ENCODE measurements at places on chromosomes 16 and 17. TPM values are rescaled to one million over a fixed set of nuclear protein-coding genes. Genes with fewer than 3 reads are reported as not detected.

MYH11 gene
- 0.05 TPM for total RNA-seq

TVP23A gene
- total RNA-seq, result not detected

- peaks cover 21% of the 10 kb centered on the region for H3K4me1 ChIP-seq
- no peak overlapping the region for H3K4me3 ChIP-seq
- H3K27ac ChIP-seq, result no peak overlapping the region
These were observed 1.7 kb upstream of the GJD3 start for GRCh38 chr17:40366076-40366860.

DNA sequence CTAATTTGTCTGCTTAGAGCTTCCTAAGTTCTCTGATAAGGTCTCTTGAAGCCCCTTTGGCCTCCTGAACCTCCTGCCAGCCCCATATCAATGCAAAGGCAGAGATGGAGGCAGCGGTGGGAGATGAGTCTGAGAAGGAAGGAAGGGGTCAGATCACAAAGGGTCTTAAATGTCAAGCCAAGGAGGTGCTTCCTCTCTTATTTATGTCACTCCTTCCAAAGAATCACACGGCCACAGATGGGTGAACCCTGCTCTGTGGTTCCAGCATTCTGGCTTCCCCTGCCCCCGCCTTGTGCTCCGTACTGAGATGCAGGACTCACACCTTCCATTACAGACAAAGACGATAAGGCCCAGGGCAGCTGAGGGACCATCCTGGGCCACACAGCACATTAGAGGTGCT is 96.3 kb downstream of the GSG1L start:
- H3K36me3 ChIP-seq, result no peaks in the 10 kb centered on the region
- H3K27ac ChIP-seq, result no peak overlapping the region
- no peak overlapping the region for H3K4me3 ChIP-seq
- DNase-seq, result no peak
- peaks cover 47% of the 10 kb centered on the region for H3K27me3 ChIP-seq

GRCh38 chr17:45857977-45858708 is 13.5 kb downstream of the SPPL2C start:
- H3K27ac ChIP-seq, result no peak overlapping the region
- peak; percentile 60 for DNase-seq
- no peaks in the 10 kb centered on the region for H3K4me1 ChIP-seq
- H3K4me3 ChIP-seq, result no peak overlapping the region
- H3K27me3 ChIP-seq, result peaks cover 88% of the 10 kb centered on the region

- DNase-seq, result peak; percentile 97
- H3K4me1 ChIP-seq, result peaks cover 59% of the 10 kb centered on the region
- peak overlapping the region; percentile 71 for H3K27ac ChIP-seq
- peak overlapping the region; percentile 38 for H3K4me3 ChIP-seq
- peaks cover 67% of the 10 kb centered on the region for H3K36me3 ChIP-seq
These were observed 3.4 kb upstream of the PRSS8 start for GRCh38 chr16:31138621-31139578.

DNA sequence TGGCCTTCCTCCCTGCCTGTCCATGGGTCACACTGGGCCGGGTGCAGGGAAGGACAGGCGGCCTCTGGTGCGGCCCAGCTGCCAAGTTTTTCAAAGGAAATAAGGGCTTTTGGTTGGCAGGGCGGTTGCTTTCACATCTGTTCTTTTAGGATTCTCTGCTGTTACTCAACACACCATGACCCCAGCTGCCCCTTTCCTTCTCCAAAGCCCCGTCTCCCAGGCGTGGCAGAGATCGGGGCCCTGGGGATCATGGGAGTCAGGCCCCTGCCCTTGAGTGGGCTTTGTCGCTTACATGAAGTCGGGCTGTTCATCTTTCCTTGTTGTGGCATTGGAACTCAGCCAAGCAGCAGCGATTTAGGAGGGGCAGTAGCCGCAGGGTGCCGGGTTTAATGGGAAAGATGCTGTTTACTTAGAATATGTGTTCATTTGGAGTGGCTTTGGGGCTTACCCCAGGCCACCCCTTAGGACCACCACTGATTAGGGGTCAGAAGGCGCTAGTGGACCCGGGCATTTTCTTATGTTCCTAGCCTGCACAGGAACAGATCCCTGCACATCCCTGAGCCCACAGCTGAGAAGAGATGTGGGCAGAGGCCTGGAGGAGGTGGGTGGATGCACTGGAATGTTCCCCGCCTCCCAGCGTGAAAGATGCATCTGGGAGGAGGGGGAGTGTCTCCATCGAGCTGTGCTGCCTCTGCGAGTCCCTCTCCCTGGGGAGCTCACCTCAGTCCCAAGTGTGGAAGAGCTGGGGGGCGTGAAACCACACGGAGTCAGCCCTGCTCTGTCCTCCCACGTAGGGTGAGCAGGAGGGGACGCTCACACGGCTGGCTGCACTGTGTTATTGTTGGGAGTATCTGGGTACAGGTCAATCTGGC is 6.8 kb upstream of the ADCY7 start:
- H3K4me3 ChIP-seq, result no peak overlapping the region
- H3K4me1 ChIP-seq, result peaks cover 10% of the 10 kb centered on the region
- H3K36me3 ChIP-seq, result no peaks in the 10 kb centered on the region
- DNase-seq, result no peak

DNA sequence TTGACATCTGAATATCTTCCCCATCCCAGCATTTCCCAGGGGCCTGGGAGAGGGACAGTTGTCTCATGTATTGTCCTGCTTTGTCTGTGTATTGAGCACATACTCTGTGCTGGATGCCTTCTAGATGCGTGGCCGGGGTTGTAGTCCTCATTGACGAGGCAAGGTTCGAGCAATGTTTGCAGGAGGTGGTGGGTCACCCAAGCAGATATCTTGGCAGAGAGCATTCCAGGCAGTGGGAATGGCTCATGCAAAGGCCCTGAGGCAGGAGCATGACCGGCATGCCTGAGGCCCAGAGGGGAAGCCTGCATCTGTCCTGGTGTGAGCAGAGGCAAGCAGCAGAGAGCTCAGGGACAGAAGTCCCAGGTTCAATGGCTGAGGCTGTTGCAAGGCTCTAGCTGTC is 17.5 kb downstream of the KRT33A start:
- H3K4me1 ChIP-seq, result peaks cover 7% of the 10 kb centered on the region
- H3K27ac ChIP-seq, result no peak overlapping the region
- no peak overlapping the region for H3K4me3 ChIP-seq
- no peaks in the 10 kb centered on the region for H3K36me3 ChIP-seq

DNA sequence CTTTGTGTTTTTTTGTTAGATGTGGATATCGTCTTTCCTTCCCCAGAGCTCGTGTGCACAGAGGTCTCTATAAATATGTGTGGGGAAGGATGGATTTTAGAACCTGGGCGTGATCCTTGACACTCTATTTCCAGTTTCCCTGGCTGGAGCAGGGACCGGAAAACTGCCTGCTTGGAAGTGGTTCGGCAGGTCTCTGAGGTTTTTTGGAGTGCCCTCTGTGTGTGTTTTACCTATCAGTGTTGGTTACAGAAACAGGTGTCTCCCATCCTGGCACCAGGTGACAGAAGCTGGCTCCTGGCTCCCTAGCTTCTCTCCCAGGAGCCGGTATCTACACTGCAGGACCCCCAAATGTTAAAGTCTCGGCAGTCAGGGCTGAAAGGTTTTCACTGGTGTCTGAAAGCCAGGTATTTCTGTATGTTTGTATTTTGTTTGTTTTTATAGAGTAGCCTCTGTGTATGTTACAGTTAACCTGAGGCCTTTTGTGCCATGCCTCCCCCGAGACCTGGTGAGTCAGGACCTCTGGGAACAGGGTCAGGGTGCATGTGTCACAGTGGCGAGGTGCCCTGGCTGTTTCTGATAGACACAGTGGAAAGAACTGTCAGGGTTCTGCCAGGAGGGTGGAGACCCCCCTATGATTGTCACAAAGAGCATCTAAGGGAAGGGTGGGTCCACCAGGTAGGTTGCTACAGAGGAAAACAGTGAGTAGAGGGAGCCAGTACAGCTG is 31.3 kb downstream of the ZC3H18 start:
- DNase-seq, result no peak
- no peak overlapping the region for H3K4me3 ChIP-seq
- no peak overlapping the region for H3K27ac ChIP-seq
- peaks cover 33% of the 10 kb centered on the region for H3K36me3 ChIP-seq
- no peaks in the 10 kb centered on the region for H3K27me3 ChIP-seq

- H3K27me3 ChIP-seq, result peaks cover 86% of the 10 kb centered on the region
- H3K36me3 ChIP-seq, result no peaks in the 10 kb centered on the region
- no peaks in the 10 kb centered on the region for H3K4me1 ChIP-seq
These were observed 56.3 kb downstream of the ABCC12 start for GRCh38 chr16:48099455-48099854.

DNA sequence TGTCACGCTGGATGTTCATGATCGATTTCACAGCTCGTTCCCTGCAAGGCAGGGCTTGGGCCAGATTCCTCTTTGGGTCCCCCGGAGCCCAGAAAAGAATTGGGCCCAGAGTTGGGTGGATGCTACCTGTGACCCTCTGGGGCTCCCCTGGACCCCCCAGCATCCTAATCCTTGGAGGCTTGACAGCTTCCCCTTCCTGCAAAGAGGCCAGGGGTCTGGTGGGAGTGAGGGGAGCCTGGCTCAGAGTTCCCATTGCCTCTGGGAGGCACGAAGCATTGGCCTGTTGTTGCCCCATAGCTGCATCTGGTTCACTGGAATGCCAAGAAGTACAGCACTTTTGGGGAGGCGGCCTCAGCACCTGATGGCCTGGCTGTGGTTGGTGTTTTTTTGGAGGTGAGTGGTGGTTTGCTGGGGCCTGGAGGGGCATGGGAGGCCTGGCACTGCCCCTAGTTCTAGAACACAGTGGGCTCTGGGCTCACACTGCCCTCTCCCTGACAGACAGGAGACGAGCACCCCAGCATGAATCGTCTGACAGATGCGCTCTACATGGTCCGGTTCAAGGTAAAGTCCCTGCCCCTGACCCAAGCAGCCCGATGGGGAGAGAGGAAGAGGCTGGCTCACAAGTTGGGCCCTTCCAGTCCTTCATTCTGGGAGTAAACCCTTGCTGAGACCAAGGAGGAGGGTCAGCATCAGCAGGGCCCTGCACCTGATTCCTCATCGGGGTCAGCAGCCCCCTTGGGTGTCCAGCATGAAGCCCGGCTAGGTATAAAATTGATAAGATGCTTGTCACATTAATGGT is 7.2 kb downstream of the CA7 start:
- DNase-seq, result no peak
- H3K36me3 ChIP-seq, result no peaks in the 10 kb centered on the region
- H3K4me3 ChIP-seq, result no peak overlapping the region
- peaks cover 83% of the 10 kb centered on the region for H3K27me3 ChIP-seq
- no peaks in the 10 kb centered on the region for H3K4me1 ChIP-seq

DNA sequence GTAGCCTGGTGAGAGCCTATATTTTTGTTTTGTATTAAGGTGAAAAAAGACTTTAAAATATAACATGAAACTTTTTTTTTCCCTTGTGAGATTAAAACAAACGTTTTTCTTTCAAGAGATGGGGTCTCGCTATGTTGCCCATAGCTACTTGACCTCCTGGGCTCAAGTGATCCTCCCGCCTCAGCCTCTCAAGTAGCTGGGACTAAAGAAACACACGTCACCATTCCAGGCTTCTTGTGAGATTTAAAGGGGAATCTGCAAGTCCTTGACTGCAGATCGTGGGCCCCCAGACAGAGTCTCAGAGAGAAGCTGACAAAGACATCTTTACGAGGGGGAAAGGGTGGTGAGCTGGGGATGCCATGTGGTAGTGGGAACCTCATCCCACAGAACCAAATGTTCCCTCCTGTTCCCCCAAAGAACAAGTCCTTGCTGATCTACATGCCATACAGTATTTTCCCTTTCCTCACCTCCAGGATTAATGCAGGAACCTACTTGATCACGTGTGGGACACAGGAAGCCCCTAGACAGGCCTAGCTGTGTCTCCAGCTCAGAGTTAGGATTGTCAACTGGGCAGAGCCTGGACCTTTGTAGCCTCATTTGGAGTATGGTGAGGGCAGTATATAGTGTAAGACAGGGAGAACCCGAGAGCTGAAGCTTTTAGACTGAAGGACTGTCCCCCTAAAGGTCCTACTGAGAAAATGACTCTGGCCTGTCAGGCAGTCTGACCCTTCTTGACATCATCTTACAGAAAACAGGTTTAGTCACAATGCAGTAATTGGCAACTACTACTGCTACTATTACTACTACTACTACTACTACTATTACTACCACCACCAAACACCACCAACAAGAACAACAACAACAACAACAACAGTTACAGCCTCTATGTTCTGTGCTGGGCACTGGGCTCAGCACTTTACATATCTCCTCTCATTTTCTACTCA is 4.1 kb downstream of the MAP3K14 start:
- DNase-seq, result no peak
- H3K4me1 ChIP-seq, result peaks cover 86% of the 10 kb centered on the region
- peak overlapping the region; percentile 88 for H3K4me3 ChIP-seq

- no peak overlapping the region for H3K27ac ChIP-seq
- H3K27me3 ChIP-seq, result peaks cover 32% of the 10 kb centered on the region
- peaks cover 4% of the 10 kb centered on the region for H3K36me3 ChIP-seq
- H3K4me1 ChIP-seq, result peaks cover 11% of the 10 kb centered on the region
These were observed 18.7 kb downstream of the UTS2R start for GRCh38 chr17:82390015-82390859.

- H3K27ac ChIP-seq, result peak overlapping the region; percentile 68
- H3K36me3 ChIP-seq, result peaks cover 36% of the 10 kb centered on the region
- peaks cover 20% of the 10 kb centered on the region for H3K4me1 ChIP-seq
- no peaks in the 10 kb centered on the region for H3K27me3 ChIP-seq
- H3K4me3 ChIP-seq, result peak overlapping the region; percentile 86
These were observed 498 bp downstream of the LRRC37B start for GRCh38 chr17:32007463-32008298.

DNA sequence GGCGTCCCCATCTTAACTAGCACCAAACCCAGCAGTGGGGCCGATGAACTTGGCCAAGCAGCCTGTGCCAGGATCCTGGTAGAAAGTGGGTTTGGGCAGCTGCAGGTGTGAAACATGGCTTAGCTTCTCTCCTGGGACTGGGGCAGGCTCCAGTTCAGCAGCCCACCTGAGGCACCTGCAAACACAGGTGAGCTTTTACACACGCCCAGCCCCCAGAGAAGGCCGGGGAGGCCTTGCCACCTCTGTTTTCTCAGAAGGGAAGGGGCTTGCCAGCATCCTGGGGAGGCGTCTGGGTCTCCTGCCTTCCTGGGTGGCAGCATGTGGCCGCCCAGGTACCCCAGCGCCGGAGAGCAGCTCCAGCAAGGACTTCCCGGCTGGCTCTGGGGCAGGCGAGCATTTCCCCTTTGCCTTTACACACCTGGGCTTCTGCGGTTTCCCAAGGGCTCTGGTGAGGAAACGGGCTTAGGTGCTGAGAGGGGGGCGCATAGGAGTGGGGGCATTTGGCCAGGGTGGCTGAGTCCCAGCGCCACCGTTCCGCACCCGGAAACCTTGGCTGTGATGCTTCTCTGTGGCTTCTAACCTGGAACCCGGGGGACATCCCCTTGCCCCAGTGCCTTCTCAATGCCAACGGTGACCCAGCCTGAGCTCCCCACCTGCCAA is 81.6 kb upstream of the CBX4 start:
- no peak overlapping the region for H3K4me3 ChIP-seq
- peaks cover 10% of the 10 kb centered on the region for H3K36me3 ChIP-seq
- no peak for DNase-seq
- no peak overlapping the region for H3K27ac ChIP-seq

DNA sequence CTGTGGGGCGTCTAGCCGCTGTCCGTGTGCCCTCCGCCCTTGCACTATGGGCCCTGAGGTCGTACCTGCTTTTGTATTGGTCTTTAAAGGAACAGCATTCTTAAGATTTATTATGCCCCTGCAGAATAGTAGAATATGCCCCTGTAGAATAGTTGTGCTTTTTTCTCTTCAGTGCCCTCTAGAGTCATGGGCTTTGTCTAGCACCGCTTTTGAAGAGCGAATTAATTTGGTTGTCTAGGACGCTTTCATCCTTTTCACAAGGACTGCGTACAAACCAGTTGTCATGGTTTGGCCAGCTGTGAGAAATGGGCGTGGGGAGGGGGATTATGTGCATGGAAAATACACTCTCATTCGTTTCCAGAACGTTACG is 621 bp downstream of the CEP95 start:
- H3K27me3 ChIP-seq, result no peaks in the 10 kb centered on the region
- H3K4me1 ChIP-seq, result peaks cover 11% of the 10 kb centered on the region
- DNase-seq, result peak; percentile 8
- peak overlapping the region; percentile 99 for H3K27ac ChIP-seq
- H3K4me3 ChIP-seq, result peak overlapping the region; percentile 86

- H3K4me1 ChIP-seq, result no peaks in the 10 kb centered on the region
- no peak overlapping the region for H3K27ac ChIP-seq
- H3K27me3 ChIP-seq, result no peaks in the 10 kb centered on the region
These were observed 10.5 kb upstream of the C17orf58 start for GRCh38 chr17:68006797-68007196.

Data from Calu3 (cell line).